ENCODE measurements at places on chromosomes 2 and 18.

- DNase-seq, result no peak
Measured at GRCh38 chr18:28032177-28032576, 144.8 kb downstream of the CDH2 start.

DNA sequence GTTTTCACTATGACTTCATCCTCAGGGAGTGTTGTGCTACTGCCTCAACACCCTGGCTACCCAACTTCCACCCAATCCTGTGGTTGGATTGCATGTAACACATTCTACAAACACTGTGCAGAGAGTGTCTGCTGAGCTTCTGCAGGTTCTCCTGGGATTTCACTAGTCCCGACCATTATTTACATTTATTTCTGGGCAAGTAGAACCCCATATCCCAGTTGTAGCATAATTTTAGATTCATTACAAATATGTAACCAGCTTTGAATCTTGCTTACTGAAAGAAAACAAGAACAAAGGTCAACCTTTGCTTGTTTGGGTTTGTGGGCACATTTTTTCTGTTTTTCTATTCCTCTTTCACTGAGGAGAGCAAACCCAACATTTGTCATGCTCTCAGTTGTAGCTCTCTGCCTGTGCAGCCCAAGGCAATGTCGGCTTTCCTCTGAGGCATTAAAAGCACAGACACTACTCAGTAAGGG, 2036.1 kb upstream of the LRRTM1 start:
- no peak for DNase-seq

DNA sequence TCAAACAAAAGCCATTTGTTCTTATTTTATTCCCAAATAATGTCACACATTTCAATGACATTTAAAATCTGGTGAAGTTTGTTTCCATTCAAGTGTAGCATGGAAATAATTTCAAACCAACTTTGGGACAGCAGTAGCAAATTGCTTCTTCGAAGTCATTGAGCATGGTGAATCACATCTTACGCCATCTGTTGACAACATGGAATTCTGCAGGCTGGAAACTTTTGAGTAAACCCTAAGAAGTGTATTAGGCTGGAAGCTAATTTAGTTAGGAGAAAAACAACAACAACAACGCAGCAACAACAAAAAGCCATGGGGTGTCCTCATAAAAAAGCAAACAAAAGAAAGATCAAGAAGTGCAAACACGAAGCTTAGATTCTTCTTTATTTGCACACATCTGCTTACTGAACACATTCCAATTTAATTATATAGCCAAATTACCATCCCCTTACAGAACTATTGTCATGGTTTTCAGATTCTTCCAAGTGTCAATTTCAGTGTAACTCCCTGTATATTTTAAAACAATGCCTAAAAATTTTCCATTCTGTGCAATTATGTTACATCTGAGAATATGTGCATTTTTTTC, 659.0 kb upstream of the CDH7 start:
- peak; percentile 51 for DNase-seq

DNA sequence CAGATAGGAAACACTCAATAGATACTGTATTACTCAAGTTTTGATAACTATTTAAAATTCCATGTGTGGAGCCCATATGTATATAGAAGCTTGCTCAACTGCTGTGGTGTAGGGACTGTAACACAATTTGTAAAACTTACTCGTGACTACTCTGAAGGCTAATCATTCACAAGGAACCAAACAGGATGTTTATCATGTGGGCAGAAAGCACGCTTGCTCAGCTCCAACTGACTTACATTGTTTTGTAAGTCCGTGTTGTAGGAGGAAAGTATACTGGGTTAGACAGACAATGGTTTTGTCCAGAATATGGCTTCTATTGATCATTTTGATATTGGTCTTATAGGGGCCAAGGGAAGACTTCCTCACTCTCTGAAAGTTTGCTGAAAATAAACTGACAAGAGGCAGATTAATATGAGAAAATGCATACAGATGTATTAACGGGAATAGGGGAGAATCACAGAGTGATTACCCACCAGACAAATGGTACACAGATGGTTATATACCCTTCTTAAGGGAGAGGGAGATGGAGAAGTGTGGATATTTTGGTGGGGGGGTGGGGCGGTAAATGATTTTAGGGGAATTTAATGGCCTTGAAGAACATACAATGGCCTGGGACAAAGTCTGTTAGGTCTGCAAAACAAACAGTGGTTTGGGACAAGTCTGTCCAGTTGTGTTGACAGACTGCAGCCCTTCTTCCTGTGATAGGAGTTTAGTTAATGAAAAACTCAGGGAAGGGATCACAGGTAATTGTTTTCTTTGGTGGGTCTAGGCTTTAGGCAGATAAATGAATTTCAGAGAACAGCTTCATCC, 259.3 kb upstream of the SP5 start:
- DNase-seq, result no peak

GRCh38 chr18:63158012-63158631, 161.4 kb downstream of the BCL2 start:
- no peak for DNase-seq

GRCh38 chr2:118290411-118291250, 202.4 kb downstream of the INSIG2 start:
- DNase-seq, result no peak

- no peak for DNase-seq
Measured at GRCh38 chr2:18092760-18093159, 214.3 kb downstream of the KCNS3 start.

- no peak for DNase-seq
Measured at GRCh38 chr2:127014630-127015029, 92.3 kb downstream of the BIN1 start.

GRCh38 chr18:73735836-73736235, 411.8 kb downstream of the FBXO15 start:
- no peak for DNase-seq

DNA sequence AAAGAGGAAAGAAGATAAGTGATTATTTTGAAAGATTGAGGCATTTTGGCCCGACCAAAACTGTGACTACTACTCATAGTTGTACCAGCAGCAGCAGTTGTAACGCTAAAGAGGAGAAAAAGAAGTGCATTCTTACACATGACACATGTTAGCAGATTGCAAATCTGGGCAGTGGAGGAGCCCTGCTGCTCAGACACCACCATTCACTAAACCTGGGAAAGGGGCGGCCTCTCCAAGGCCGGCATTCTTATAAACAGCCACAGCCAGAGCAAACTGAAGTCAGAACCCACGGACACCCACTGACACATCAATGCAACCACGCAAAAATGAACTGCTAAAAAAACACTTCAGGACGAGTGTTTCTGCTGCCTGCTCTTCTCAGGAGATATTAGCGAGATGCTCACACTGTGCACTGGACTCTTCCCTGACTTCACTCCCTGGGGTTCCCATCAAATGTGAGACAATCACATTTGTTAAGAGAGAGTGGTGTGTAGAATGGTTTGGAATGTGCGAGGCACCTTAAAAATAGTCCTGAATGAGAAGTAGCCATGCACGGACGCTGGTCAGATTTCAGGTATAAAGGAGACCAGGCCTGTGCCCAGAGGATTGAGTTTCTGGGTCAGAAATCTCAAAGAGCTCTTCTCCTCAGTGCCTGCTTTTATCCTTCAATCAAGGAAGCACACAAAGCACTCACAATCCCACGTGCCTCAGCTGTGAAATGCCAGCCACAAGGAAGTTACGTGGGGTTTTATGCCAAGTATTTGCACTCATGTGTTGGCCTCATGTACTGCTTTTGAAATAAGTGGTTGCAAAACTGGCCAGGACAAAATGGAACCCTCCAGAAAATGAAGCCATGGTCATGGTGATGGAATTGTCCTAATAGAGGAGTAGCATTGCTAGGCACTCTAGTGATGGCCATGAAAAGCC, 83.4 kb downstream of the MTCL1 start:
- DNase-seq, result no peak

DNA sequence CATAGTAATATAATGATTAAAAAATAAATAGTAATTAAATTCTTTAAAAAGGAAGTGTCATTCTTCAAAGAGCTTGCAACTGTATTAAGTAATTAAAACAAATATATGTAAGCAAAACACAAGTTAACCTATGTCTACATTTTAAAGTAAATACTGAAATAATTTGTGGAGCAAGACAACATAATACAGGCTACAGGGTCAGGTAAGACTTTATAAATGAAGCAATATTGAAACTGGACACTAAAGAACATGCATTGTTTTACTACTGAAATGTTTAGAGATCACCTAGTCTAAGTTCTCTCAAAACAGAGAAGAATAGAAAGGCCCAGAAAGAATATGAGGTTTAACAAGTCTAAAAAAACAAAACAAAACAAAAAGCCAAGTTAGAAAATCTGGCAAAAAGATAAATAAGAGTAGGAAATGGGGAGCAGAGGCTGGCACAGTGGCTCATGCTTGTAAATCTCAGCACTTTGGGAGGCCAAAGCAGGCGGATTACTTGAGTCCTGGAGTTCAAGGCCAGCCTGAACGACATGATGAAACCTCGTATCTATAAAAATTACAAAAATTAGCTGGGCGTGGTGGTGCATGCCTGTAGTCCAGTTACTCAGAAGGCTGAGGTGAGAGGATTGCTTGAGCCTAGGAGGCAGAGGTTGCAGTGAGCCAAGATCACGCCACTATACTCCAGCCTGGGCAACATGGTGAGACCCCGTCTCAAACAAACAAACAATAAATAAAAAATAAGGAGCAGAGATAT, 34.4 kb downstream of the VPS54 start:
- DNase-seq, result no peak

DNA sequence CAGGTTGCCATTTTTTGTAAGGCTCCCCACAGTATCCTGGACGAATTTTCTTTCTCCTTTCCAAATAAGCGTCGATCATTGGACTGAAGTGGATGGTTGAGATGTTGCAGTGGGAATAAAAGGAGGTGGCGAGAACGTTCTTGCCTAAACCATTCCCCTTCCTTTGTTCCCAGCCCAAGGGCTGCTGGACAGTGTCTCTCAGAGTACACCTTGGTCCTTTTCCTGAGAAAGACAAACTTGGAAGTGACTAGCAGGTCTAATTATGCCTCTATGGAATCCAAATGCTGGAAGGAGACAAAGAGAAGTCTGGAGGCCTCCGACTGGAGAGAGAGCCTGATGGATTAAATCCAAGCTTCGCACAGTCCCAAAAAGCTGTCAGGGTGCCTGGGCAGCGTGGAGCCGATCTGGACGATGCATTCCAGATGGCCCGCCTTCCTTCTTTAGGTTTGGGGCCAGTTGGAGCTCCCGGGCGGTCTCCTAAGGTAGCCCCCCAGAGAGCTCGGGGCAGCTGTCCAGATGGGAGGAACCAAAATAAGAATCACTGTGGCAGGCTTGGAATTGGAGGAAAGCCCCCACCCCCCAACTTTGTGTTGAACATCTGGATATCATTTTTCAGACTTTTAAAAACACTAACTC, 186.8 kb downstream of the TMEM247 start:
- DNase-seq, result peak; percentile 50

- DNase-seq, result no peak
Measured at GRCh38 chr2:197628043-197628500, 47.3 kb downstream of the RFTN2 start.

DNA sequence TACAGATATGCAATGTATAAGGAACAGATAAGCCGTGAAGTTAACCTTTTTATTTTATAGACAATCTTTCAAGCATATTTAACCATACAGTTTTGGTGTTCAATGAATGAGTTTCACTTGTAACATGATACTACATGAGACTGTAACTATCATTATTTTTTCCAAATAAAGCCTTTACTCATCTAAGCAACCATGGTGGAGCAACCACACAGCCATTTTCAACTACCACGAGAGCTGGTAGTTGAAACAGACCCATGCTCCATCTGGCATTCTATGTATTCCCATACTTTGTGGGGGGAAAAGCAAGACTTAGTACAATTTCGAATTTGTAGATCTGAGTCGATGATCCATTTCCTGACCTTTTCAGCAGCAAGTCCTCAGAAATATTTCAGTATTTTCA, 159.3 kb upstream of the RND3 start:
- DNase-seq, result no peak

GRCh38 chr2:240582781-240583180, 3.8 kb upstream of the CAPN10 start:
- no peak for DNase-seq

GRCh38 chr2:159573846-159574606, 42.3 kb downstream of the BAZ2B start:
- no peak for DNase-seq

DNA sequence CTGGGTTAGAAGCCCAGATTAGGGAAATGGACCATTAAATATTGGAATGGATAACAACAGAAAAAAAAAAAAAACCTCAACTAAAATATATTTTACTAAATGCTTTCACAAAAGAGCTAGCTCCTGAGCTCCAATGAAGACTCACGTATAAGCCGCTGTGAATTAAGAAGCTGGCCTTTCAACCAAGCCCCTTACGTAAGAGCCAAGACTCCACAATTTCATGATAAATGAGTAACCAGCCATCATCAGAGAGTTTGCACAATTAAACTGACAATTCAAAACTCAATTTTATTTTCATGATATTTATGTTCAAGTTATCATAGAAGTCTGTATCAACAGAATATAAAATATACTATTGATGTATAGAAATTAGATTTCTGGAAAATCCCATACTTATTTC, 70.7 kb upstream of the HNRNPA3 start:
- no peak for DNase-seq

All from NCI-H524 (cell line).